ENCODE measurements at places on chromosomes 4 and X.

- no peak for DNase-seq
These were observed 199.5 kb upstream of the IGFBP7 start for GRCh38 chr4:57309658-57310057.

- no peak for DNase-seq
These were observed 14.8 kb downstream of the APOOL start for GRCh38 chrX:85018471-85018870.

- no peak for DNase-seq
These were observed 159.1 kb upstream of the KIT start for GRCh38 chr4:54498661-54499111.

DNA sequence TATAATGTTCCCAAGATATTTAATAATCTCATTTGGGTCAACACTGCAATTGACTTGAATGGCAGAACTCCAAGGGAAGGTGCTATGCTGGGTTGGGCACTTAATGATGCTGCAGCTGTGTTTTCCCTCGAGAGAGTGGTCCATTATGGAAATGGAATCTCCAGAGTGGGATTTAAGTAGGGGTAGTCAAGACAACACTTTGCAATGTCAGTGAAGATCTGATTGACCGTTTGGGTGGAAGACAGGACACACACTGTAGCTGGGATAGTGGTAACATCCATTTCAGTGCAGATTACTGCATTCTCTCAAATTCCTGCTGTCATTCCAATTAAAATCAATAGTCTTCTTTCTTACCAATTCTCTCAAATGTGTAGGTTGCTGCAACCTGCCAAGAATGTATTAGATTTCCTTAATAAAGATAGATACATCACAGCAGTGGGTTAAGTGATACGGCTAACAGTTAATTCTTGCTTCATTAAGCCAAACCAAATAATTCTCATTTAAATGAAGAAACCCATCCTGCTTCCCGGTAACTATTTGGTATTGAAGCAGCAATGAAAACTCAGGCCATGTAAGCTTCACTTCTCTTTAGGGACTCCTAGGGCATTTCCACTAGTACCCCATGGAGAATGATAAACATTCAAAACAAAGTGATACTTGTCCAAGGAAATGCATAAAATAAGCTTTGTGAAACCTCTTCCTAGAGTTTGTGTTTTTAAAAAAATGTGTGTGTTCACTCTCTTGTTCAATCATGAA lies 40.5 kb upstream of the RASGEF1B start:
- no peak for DNase-seq

DNA sequence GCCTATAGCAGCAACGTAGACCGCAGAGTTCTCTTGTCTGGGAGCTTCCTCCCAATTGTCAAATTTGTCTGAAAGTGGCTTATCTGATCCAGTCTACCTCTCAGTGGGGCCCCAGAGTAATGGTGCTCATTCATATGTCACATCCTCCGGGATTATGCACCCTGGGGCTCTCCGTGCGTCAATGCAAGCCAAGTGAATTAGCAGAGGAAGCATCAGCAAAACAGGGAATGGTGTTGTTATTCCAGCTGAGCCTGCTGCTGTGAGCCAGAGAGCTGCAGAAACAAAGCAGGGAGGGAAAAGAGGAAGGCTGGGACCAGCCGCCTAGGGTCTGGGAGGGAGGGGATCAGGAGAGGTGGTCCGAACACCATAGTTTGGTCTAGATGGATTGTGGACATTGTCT lies 95.2 kb downstream of the CLNK start:
- no peak for DNase-seq

All from HT-29 (cell line).